Thoracic aorta (tissue), 2 donors: ENCODE measurements at places on chromosomes 3 and 15.

DNA sequence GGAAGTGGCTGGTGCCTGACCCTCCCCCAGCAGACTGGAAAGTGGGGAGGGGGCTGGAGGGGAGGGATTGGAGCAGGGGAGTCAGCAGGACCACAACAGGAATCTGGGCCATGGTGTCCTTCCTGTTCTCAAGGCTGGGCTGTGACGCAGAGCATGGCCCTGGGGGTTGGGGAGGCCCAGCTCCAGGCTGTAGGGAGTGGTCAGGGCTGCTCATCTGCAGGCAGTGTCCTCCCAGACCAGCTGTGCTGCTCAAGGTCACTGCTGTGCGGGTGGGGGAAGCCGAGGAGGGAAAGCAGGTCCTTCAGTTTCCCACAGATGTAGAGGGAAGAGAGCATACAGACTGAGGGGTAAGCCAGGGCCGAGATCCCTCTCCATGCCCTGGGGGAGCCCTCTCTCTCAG, 40.7 kb downstream of the CYP11A1 start:
- no peak for DNase-seq

DNA sequence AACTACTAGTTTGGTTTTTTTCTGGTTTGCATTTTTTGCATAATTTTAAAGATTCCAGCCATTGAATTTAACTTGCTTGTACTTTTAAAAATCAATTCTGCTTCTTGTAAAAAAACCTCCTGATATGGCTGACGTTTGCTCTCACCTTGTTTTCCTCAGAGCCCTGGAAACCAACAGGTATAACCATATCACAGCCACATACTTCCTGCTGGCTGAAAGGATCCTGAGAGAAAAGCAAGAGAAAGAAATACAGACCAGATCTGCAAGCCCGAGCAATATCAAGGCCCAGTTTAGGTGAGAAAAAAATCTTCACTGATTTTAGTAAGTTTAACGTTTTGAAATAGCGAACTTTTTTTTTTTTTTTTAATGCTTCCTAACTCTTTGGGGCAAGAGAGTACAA, 56.8 kb downstream of the SNRK start:
- DNase-seq = no peak

GRCh38 chr3:101813817-101814440, 34.9 kb downstream of the NXPE3 start:
- no peak for DNase-seq

GRCh38 chr3:190485830-190486532, 27.9 kb upstream of the IL1RAP start:
- no peak for DNase-seq

- DNase-seq = no peak
Measured at GRCh38 chr3:142028243-142028777, 121.0 kb downstream of the TFDP2 start.

GRCh38 chr15:55942332-55942731, 51.1 kb downstream of the NEDD4 start:
- DNase-seq = no peak
